Daoy (cell line): ENCODE measurements at places on chromosomes 12 and 14. TPM values are rescaled to one million over a fixed set of nuclear protein-coding genes. Genes with fewer than 3 reads are reported as not detected.

- no peak for DNase-seq
Observed at GRCh38 chr12:76501390-76501789, 58.2 kb downstream of the OSBPL8 start.

- DNase-seq, result no peak
Observed at GRCh38 chr12:111685322-111685810, 390 bp downstream of the BRAP start.

- peak; percentile 81 for DNase-seq
Observed at GRCh38 chr14:94485944-94486841, 10.2 kb upstream of the SERPINA9 start.

GRCh38 chr12:110577864-110578693 lies 5.0 kb downstream of the PPTC7 start:
- peak; percentile 62 for DNase-seq

DNA sequence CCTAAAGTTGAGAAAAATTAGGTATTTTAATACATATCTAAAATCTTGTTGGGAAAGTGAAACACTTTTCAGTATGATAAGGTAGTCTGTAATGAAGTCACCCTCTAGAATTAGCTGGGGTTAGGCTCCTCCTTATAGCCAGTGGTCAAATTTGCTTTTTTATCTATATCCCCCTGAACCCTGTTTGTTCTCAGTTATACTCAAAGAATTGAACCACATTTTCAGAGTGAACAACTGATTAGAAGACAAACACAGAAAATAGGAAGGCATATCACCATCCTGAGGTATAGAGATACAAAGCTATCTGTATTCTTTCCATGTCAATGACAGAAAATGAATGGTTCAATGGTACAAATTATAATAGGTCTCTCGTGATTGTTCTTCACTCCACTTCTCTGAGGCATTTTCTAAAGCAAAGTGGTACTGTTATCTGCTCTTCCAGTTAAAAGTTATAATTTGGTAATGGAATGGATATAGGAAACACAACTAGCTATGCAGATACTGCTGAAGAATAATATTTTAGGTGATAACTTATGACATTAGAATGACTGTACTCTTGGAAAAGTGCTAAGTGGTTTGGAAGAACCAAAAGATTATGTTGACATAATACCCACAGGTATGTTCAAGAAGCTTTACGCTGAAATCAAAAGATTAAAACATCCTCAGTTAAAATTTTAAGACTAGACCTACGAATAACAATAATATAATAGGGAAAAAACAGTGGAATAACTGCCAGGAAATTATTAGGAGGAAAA lies 27.6 kb downstream of the WASHC3 start:
- DNase-seq, result no peak

- no peak for DNase-seq
Observed at GRCh38 chr12:125492354-125493270, 427.4 kb downstream of the AACS start.

DNA sequence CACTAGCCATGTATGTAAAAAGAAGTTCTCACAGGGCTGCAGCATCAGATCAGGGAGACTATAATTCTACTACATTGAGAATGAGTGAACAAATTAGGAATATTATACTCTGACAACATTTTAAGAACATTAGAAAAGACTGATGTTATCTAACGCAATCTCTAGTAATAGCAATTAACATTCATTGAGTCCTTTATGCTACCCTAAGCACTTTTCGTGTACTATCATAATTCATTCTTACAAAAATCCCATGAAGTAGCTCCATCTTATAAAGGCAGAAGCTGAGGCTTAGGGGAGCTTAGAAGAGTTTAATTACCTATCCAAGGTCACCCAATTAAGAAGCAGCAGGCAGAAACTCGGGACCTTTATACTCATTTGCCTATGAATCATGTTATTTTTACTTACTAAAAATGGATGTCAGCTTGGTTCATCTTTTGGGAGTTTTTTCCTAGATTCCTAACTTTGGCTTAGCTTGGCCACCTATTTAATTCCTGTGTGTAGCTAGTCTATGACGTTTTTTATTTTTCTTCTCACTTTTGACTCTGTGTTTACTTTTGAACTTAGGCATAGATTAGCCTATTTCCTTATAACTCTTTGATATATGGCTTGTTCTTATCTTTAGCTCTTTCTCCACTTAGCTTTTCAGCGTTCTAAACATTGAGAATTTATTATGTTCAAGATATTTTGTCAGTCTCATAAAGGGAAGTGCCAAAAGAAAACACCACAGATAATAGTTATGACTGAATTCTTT lies 333.5 kb upstream of the DCN start:
- DNase-seq, result no peak

DNA sequence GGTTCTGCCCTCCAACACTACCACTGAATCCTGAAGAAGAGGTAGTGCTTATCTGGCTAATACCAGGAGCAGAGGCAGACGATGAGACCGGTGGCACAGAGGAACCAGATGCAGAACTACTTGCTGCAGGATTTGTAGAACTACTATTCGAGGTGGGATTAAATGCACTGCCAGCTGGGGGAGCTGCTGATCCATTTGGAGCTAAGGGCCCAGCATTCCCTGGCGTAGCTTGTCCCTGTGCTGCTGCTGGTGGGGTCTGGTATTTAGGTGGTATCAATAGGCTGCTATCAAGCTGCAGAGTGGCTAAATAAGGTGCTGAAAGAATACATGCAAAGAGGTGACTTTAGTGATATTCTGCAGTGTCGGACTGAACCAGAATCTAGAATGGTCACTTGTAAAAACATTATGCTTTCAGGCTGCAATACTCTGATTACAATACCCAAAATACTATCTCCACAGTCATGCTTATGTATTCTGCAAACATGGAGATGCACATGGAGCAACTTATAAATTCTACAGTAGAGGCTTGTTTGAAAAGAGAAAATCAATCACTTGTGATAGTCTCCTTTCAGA lies 294.2 kb downstream of the MED13L start:
- DNase-seq, result peak; percentile 11

GRCh38 chr14:34685819-34686428 lies 28.5 kb downstream of the CFL2 start:
- DNase-seq, result no peak

GRCh38 chr14:65035049-65035448 lies 48.4 kb downstream of the FNTB start:
- DNase-seq, result no peak

GRCh38 chr12:118058881-118059280 lies 2.1 kb downstream of the WSB2 start:
- DNase-seq, result no peak

DNA sequence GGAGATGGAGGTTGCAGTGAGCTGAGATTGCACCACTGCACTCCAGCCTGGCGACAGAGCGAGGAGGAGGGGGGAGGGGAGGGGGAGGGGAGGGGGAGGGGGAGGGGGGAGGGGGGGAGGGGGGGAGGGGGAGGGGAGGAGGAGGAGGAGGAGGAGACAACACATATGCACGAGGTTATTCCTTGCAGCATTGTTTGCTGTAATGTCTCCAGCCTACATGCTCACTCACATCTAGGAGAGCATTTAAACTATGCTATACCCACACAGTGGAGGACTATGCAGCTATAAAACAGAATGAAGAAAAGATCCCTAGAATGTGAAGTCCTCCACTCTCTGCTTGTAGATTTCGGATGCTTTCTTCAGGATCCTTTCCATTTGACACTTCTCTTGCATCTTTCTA lies 3.5 kb upstream of the HIGD1C start:
- DNase-seq, result no peak

DNA sequence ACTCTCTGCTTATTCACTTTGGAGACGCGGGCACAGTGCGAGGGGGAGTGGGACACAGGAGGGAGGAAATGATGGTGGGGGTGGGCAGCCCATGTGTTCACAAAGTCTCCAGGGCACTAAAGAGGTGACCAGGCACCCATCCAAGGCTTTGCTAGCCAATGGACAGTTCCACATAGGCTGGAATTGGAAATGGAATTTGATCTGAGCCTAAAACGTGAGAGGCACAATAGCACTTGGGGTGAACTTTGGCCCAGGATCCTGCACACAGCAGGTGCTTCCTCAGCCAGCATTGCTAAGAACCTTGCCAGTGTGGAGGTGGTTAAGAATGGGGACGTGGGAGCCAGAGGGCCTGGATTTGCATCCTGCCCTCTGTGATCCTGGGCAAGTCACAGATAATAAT lies 193.8 kb downstream of the CHST11 start:
- DNase-seq, result no peak

- DNase-seq, result no peak
Observed at GRCh38 chr12:109386059-109386433, 38.3 kb downstream of the MYO1H start.

DNA sequence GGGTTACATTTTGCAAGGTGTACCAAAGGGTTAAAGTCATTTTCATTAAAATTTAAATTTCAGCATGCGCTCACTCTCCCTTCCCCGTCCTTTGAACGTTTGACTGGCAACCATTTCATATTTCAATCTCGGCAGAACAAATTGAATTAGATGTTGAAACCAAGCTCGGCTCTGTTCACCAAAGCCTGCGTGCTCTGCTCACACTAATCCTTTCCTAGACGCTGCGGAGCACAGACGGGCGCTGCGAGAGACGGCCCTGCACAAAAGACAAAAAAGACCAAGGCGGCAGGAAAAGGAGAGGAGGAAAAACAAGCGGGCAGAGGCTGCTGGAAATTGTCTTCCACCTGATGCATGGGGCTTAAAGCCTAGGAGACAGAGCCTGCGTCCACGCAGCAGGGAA lies 149.3 kb downstream of the RBM19 start:
- no peak for DNase-seq

GRCh38 chr12:128818065-128819022 lies 5.4 kb downstream of the SLC15A4 start:
- DNase-seq, result peak; percentile 75

DNA sequence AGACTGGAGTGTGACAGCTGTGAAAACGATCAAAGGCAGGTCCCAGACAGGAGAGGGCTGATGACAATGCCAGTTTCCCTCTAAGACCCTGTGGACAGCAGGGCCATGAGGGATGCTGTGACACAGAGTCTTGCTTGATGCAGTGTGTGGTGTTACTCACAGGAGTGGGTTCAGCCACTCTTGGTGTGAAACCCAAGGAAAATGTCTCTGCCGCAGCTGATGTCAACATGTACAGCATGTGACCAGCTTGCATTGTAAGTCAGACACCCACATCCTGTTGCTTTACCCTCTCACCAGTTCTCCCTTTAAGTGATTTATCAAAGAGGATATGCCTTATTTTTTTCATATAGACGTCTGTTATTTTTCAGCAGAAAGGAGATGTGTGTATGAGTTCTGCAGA lies 268.6 kb downstream of the BTG1 start:
- peak; percentile 40 for DNase-seq

DNA sequence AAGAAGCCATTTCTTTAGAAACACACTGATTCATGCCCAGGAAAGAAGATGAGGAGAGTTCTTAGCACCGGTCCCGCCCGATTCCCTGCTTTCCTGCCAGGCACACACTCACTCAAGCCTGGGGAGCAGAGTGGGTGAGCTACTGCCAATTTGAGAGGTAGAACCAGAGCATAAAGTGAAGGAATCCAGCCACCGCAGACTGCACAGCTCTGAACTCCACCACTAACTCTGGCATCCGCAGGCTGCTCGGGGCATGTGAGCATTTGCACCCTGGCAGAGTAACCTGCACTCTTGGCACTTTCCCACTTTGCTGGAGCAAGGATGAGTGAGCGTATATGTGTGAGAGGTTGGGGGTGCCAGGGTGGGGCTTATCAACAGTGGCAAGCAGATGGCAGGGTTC lies 4.0 kb upstream of the SYNDIG1L start:
- DNase-seq, result no peak

- no peak for DNase-seq
Observed at GRCh38 chr12:116955382-116956021, 44.8 kb downstream of the FBXW8 start.

GRCh38 chr12:27539191-27539631 lies 15.2 kb downstream of the PPFIBP1 start:
- DNase-seq, result no peak

DNA sequence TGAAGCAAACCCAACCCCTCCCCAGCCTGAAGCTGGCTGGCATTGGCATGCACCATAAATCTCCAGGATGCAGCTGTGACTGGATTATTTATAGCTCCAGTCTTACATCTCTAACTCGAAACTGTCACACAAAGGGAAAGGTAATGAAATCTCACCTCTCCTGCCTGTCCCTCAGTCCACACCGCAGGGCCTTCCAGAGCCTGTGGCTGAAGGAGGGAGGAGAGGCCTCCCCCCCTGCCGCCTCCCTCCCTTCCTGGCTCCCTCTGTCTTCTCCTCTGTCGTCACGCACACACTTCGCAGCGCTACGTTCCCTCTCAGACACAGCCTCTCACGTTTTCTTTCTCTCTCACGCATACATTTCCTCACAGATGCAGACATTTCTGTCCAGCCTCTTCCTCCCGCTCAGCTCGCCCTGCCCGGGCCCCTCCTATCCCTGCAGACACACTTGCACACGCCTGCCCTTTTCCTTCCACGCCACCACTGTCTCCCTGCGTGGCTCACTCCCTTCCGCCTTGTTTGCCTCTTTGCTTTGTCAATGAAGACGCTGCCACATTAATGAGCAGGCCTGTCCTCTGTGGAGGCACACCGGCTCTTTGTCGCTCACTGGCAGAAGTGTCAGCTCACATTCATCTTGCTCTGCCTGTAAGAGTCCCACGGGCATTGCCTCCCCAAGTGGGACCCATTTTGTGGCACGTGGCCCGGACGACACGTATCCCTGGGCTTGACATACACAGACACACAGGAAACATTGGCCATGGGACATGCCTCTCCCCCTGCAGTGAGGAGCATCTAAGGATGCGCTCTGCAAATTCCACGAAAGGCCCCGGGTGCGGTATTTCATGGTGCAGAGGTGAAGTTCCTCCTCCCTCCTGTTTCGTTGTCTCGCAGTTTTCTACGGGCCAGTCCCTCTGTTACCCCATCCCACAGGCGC lies 27.9 kb downstream of the IRF2BPL start:
- no peak for DNase-seq

DNA sequence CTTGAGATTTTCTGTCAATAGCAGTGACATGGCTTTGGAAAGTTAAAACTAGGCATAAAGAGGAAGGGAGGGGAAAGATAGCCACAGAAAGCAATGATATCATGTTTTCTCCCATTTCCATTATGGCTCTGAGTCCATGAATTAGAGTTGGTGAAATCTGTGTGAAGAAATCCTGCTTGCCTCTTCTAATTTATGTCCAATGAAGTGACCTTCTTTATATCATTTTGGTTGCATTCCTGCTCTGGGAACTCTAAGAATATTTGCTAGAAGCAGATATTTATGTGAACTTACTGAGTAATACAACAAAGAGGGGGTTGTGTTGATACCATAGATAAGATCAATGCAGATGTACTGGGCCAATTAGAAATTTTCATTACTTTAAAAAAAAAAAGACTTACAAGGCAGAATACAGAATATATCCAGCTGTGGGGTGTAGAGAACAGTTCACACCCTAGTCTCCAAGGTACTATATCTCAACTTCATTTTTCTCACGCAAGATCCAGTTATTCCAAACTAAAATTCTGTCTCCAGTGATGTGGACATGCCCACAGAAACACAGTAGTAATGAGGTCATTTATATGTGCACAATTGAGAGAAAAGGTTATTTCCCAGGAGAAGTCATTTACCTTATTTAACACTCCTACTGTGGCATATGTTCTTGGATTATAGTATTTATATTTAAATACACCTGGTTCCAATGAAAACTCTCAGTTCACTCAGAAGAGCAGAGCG lies 51.5 kb upstream of the KCNJ8 start:
- DNase-seq, result no peak

The DPF3 gene
- total RNA-seq, result 5.0 and 6.4 TPM in 2 replicates

The SLC6A15 gene
- total RNA-seq, result 12.5 and 13.6 TPM in 2 replicates

The C12orf42 gene
- not detected in 2 replicates for total RNA-seq

The ACSM4 gene
- total RNA-seq, result not detected in 2 replicates

The ARG2 gene
- total RNA-seq, result 19.4 and 37.1 TPM in 2 replicates

The CLEC1B gene
- total RNA-seq, result not detected in 2 replicates

The PMCH gene
- total RNA-seq, result not detected in 2 replicates

The KLRD1 gene
- total RNA-seq, result 0.29 TPM in 1 of 2 replicates, not detected in the other

The SLC22A17 gene
- 13.8 and 13.9 TPM in 2 replicates for total RNA-seq

The INTS13 gene
- total RNA-seq, result 76.3 and 131 TPM in 2 replicates

The ASPG gene
- not detected in 2 replicates for total RNA-seq
